ENCODE measurements at places on chromosomes 5 and 9. TPM values are rescaled to one million over a fixed set of nuclear protein-coding genes. Genes with fewer than 3 reads are reported as not detected.

CBY3 gene
- not detected for total RNA-seq

ZNF608 gene
- total RNA-seq, result 4.6 TPM

ANKRD34B gene
- not detected for total RNA-seq

DNA sequence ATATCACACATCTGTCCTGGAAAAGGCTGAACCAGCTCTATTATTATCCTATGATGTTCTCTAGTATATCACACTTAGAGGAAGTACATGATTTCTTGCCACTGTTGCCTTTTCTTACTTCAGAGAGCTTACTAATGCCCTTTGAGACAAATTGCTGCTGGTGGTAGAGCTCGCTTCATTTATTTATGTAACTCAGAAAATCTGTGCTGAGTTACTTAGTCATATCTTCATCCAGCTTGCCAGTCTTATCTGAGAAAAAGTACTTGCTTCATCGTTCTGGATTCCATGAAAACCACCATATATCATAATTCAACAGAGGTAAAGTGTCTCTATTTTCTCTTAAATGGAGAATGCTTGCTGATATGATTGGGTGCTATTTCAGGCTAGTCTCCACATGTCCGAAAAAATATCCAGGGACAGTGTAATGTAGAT is 26.6 kb downstream of the PTPDC1 start:
- peak; percentile 71 for DNase-seq

GRCh38 chr5:39080597-39081204 is 6.5 kb upstream of the RICTOR start:
- peak; percentile 67 for DNase-seq

PRDM9 gene
- not detected for total RNA-seq

- no peak for DNase-seq
Measured at GRCh38 chr5:132099076-132099748, 25.6 kb downstream of the CSF2 start.

DNA sequence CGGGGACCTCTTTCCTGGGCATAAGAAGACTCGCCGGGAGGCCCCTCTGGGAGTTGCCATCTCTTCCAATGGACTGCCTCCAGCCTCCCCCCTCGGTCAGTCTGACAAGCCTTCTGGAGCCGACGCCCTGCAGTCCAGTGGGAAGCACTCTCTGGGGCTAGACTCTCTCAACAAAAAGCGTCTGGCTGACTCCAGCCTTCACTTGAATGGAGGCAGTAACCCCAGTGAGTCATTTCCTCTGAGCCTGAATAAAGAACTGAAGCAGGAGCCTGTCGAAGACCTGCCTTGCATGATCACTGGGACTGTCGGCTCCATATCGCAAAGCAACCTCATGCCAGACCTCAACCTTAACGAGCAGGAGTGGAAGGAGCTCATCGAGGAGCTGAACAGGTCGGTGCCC is 28.4 kb upstream of the LTC4S start:
- peak; percentile 83 for DNase-seq

GRCh38 chr9:68961587-68961986 is 52.3 kb downstream of the PRKACG start:
- DNase-seq, result no peak

- DNase-seq, result no peak
Measured at GRCh38 chr9:71183251-71183650, 61.8 kb upstream of the TRPM3 start.

GRCh38 chr9:122218935-122219855 is 9.6 kb downstream of the LHX6 start:
- DNase-seq, result no peak

DNA sequence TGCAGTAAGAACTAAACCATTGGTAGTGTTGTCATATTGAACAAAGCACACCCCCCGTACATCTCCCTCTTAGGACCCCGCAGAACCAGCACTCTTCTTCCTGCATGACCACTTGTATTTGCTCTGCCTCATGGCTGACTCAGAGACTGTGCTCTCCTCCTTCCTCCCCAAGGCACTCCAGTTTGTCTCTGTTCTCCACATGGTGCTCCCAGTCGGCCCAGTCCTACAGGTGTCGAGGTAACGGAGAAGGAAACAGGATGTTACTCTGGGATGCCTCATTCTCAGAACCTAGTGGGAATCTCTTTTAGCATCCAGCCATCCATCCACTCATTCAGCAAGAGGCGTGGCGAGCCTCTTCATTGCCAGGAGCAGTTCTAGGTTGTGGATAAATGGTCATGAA is 97.0 kb upstream of the NIPAL4 start:
- DNase-seq, result peak; percentile 23
